Activated B cell treated with CpG ODN at 0.5 μM for 24 hours (primary cell): ENCODE measurements at places on chromosomes 7 and 10. TPM values are rescaled to one million over a fixed set of nuclear protein-coding genes. Genes with fewer than 3 reads are reported as not detected.

DNA sequence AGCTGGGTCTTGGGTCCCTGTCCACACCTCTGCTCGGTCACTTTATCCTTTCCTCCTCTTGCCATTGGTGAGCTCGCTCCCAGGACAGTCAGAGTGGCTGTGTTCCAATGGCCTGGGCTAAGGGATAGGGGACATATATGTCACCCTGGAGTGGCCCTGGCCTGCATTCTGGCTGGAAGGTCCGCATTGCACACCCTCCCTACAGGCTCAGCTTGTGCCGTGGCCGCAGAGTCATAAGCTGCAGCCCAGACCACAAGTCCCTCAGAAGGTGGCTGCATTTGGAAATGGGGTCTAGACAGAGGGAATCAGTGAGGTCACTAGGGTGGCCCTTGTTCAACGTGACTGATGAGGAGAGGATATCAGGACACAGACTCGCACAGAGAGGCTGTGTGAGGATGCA lies 363.8 kb upstream of the SHH start:
- no peaks in the 10 kb centered on the region for H3K27me3 ChIP-seq
- no peak overlapping the region for H3K27ac ChIP-seq
- no peaks in the 10 kb centered on the region for H3K36me3 ChIP-seq
- DNase-seq, result no peak
- H3K4me3 ChIP-seq, result no peak overlapping the region
- no peaks in the 10 kb centered on the region for H3K4me1 ChIP-seq

The CLRN3 gene
- total RNA-seq, result not detected in 2 replicates

DNA sequence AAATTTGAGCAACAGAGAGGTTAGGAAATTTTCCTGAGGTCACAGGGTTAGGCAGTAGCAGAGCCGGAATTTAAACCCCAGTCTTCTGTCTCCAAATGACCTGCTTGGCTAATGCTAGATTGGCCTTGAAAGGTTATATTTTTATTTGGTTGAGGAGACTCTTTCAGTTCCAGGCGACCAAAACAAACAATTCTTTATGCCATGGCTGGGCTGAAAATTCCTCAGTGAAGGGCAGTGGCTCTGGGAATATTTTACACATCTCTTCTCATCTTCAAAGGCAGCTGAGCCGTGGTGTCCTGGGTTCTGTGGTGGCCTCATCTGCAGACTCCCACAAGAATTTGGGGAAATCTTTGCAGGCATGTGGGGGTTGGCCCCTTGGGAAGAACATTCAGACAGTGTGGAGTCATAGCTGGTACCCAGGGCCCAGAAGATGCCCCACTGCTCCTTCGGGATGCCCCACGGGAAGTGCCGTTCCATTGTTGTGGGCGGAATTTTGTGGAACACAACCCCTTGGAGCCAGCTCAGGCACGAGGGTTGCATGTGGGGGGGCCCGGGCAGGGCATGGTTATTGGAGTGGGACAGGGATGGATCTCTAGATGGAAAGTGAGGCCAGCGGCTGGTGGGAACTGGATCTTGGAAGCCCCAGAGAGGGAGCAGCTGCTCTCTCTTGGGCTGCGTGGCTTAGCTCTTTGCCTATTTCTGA lies 33.2 kb downstream of the RPS24 start:
- no peaks in the 10 kb centered on the region for H3K27me3 ChIP-seq
- no peaks in the 10 kb centered on the region for H3K4me1 ChIP-seq
- H3K27ac ChIP-seq, result no peak overlapping the region
- H3K4me3 ChIP-seq, result no peak overlapping the region
- no peak for DNase-seq

DNA sequence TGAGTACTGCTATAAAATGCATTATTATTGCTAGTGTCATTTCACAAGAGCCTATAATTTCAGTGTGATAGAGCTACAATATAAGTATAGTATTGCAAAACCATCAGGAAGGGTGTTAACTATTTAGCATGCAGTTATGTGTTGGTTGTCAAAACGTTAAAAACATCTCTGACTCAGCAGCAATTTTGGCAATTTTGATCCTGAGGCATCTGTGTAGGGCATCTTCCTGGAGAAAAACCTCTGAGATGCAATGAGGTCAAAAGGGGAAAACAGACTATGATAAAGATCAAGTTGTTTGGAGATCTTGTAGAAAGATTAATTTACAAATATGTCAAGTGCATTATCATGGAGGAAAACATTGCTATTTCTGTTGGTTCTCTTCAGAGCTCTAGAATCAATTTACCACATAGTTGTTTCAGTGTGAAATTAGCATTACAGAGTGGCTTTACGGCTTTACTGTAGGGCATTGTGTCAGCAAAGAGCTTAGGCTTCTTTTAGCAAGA lies 5.3 kb downstream of the CFTR start:
- DNase-seq, result no peak
- H3K27me3 ChIP-seq, result peaks cover 7% of the 10 kb centered on the region
- H3K36me3 ChIP-seq, result no peaks in the 10 kb centered on the region
- no peak overlapping the region for H3K4me3 ChIP-seq
- no peak overlapping the region for H3K27ac ChIP-seq
- H3K4me1 ChIP-seq, result no peaks in the 10 kb centered on the region

GRCh38 chr10:80660266-80660665 lies 122.6 kb downstream of the SH2D4B start:
- peaks cover 18% of the 10 kb centered on the region for H3K27me3 ChIP-seq
- no peak overlapping the region for H3K27ac ChIP-seq
- H3K4me1 ChIP-seq, result peaks cover 2% of the 10 kb centered on the region
- no peak overlapping the region for H3K4me3 ChIP-seq
- H3K36me3 ChIP-seq, result no peaks in the 10 kb centered on the region
- no peak for DNase-seq

DNA sequence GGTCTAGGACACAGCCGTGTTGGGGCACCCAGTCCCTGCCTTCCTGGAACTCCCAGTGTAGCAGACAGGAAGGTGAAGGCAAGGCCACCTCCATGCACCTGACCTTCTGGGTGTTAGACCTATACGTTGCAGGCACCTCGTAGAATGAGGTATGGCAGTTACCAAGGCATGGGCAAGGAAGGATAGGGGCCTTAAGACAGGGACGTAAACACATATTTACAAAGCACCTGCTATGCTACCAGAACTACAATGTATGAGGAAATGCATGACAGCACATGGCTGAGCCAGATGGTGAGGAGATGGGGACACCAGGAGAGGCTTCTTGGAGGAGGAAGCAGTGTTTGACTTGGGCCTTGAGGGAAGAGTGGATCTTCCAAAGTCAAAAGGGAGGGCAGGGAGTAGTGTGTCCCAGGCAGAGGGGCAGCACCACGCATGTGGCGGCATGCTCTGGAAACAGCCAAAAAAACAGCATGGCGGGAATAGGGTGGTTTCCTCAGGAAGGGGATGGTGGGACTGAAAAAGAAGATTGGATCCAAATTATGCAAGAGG lies 231.2 kb downstream of the FANK1 start:
- no peaks in the 10 kb centered on the region for H3K36me3 ChIP-seq
- no peaks in the 10 kb centered on the region for H3K27me3 ChIP-seq
- no peak overlapping the region for H3K4me3 ChIP-seq
- H3K27ac ChIP-seq, result no peak overlapping the region
- H3K4me1 ChIP-seq, result no peaks in the 10 kb centered on the region
